ENCODE measurements at places on chromosomes 1 and 21. TPM values are rescaled to one million over a fixed set of nuclear protein-coding genes. Genes with fewer than 3 reads are reported as not detected.
A peak's percentile ranks its signal among the peaks of the same experiment; 100 is the strongest.

DNA sequence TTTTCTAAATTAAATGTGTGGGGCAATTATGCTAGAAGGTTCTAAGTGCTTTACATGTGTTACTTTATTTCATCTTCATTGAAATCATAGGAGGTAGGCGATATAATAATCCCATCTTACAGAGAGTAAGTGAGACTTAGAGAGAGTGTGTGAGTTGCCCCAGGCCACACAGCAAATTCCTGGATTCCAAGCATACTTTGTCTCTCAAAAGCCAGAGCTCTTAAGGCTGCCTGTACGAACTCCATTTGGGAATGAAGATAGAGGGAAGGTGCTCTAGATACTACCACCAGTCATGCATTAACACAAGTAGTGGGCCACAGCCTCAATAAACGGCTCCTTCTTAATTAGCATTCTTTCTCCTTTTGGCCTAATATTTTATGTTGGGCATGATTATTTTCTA lies 170.1 kb downstream of the SIPA1L2 start:
- DNase-seq: no peak

DNA sequence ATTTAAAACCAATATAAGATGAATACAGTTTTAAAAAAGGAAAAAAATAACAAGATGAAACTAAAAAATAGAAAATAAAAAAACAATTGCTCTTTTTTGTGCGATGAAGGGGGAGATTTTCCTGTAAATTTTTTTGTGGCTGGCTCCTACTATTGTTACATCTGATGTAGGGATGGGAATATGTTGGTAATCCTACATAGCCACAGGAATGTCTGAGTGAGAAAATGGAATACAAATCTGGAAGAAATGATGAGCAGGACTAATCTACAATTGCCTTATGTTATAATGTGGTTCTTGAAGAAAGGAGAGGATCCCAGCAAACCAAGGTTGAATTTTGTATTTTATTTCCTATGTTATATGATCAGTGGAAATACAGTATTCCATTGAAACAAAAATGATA lies 40.9 kb downstream of the ATP6V1G3 start:
- DNase-seq: no peak

DNA sequence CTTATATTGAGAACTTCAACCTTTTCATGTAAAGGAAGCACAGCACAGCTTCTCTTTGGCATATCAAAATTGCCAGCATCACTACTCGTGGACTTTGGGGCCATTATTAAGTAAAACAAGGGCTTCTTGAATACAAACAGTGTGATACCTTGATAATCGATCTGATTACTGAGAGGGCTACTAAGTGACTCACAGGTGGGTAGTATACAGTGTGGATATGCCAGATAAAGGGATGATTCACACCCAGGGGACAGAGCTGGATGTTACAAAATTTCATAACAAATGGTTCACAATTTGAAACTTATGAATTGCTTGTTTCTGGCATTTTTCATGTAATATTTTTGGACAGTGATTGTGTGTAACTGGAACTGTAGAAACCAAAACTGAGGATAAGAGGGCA lies 15.4 kb downstream of the HDAC1 start:
- DNase-seq: no peak

DNA sequence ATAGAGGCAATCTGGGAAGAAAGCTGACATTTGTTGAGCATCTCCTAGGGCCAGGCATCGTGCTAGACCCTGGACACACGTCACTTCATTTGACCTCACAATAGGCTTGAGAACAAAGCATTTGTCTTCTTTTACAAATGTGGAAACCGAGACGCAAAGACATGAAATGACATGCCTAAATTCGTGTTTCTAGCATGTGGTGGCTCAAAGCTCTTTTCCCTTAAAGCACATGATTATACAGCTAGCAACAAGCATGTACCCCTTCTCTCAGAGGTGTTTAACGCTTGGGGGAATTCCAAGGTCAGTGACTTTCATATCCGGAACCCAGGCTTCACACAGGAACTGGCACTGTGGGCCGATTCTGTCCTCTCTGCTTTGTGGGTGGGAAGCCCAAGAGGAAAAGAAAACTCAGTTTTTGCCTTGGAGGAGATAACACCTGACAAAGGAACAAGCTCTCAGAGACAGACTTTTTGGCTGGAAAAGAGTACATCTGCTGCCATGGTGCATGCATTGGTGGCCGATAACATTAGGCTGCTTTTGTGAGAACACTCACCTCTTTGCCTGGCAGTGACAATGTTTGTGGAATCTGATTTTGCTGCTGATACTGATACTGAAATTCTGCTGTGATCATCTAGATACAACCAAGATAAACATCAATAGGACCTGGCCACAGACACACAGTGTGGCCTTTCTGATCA lies 15.4 kb upstream of the CD2 start:
- no peak for DNase-seq

- peak; percentile 9 for DNase-seq
Measured at GRCh38 chr1:70382682-70383081, 28.2 kb upstream of the ANKRD13C start.

DNA sequence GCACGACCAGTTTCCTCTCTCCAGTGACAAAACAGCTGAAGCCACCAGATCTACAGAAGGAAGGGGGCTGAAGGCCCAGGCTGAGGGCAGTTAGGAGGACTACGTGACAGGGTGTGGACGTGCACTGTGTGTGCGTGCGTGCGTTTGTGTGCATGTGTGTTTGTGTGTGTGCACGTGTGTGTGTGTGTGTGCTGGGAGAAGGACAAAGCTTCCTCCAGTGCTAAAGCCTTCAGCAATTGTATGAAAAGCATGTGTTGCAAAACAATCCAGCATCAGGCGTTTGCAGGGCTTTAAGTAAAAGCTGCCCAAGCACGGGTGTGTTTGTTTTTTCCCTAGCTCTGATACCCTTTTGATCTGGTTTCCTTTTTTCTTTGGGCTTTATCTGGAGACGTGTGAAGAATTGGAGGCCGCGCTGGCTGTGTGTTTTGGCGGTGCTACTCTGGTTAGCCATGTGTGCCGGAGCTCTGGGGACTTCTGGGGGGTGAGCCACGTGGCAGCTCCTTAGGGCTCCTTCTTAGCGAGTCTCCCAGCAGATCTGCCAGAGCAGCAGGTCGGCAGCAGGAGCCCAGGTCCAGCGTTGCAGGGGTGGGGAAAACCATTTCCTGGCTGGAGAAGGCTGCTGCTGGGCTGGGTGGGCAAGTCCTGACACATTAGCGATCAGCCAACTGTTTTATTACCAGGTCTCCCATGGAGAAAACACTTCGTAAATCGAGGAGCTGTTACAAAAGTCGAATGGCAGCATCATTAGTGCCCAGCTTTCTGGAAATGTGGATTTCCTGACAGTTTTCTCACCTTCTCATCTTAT lies 73.4 kb downstream of the UCK2 start:
- DNase-seq: no peak

- no peak for DNase-seq
Measured at GRCh38 chr1:218431476-218431875, 86.3 kb downstream of the TGFB2 start.

GRCh38 chr1:79543394-79543793 lies 536.9 kb upstream of the ADGRL4 start:
- no peak for DNase-seq

DNA sequence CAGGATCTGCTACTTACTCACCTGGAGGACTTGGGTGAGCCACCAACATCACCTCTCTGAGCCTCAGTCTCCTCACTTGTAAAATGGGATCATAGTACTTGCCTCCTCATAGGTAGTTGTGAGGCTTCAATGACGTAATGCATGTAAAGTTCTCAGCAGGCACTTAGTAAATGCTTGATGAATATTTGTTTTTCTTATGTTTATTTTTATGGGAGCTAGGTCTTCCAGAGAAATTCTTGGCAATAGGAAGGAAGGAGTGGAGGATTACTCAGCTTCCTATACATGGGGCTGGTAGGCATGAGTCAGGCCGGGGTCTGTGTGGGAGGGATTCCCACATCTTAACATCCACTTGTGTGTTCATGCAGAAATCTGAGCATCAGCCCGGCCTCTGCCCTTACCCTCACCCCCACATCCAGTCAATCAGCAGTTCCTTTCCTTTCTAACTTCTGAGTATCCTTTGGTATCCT lies 95.4 kb upstream of the USP24 start:
- peak; percentile 42 for DNase-seq

DNA sequence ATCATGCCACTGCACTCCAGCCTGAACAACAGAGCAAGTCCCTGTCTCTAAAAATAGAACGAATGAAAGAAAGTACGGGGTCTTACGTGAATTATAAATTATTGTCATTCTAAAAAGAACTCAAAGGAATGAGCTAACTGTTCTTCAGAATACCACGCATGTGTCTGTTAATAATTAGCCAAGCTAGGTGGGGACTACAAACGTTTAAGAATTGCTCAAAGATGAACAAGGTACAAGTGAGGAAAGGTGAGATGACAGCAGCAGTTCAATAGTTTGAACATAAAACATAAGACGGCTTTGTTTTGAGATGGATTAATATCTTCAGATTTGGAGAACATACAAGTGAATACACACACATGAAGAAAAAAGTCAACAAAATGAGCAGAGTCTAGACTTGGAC lies 79.6 kb downstream of the UBR4 start:
- DNase-seq: no peak

The FCAMR gene
- not detected for total RNA-seq

The ZBTB8B gene
- total RNA-seq: 0.23 TPM

The AGT gene
- 0.07 TPM for total RNA-seq

The C1orf87 gene
- 0.17 TPM for total RNA-seq
